Naive thymus-derived CD8-positive, alpha-beta T cell (primary cell): ENCODE measurements at places on chromosomes 2 and 18.

DNA sequence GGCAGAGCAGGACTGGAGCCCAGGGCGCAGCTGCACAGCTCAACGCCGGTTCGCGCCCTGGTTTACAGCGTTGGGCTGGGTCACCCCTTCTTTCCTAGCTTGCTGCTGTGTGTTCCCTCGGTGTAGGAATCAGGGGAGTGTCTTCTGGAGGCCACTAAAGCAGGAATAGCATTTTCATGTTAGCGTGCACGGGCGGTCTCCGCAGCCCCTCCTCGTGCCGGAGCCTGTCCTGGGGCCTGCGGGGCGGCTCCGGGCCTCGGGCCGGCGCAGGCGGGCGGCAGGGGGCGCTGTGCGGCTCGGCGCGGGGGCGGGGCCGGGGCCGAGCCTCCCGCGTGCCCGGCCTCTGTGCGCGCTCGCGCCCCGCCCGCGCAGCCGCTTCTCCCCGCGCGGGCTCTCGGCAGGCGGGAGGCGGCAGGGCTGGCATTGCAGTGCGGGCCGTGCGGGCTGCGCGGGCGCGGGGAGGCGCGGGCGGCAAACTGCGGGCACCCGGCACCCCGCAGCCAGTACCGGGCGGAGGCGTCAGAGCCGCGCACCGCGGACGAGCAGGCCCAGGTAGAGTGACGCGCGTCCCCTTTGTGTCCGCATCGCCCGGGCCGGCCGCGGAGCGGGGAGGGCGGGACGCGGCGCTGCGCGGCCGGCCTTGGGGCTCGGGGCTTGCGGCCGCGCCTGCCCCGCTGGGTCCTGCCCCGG, at the start of gene RNF144A:
RNF144A (plus strand) TSS at position 342 of the 690 bp plus-strand sequence. CDS start 79,515 bp downstream, outside the sequence.
- peaks cover 73% of the 10 kb centered on the region for H3K4me1 ChIP-seq
- H3K27me3 ChIP-seq = no peaks in the 10 kb centered on the region
- peak; percentile 74 for DNase-seq
- peak within 1 kb of the TSS; percentile 69 for H3K27ac ChIP-seq
- peaks cover 2% of the 10 kb centered on the region for H3K36me3 ChIP-seq

- no peak overlapping the region for H3K27ac ChIP-seq
- H3K4me3 ChIP-seq = no peak overlapping the region
- no peak for DNase-seq
- H3K27me3 ChIP-seq = no peaks in the 10 kb centered on the region
- peaks cover 32% of the 10 kb centered on the region for H3K36me3 ChIP-seq
These were observed 23.6 kb downstream of the SUCLG1 start for GRCh38 chr2:84435345-84436025.

GRCh38 chr18:49015886-49016647, 65.3 kb upstream of the SMAD7 start:
- H3K36me3 ChIP-seq = no peaks in the 10 kb centered on the region
- H3K27ac ChIP-seq = no peak overlapping the region
- no peak for DNase-seq
- H3K4me3 ChIP-seq = no peak overlapping the region
- no peaks in the 10 kb centered on the region for H3K4me1 ChIP-seq

DNA sequence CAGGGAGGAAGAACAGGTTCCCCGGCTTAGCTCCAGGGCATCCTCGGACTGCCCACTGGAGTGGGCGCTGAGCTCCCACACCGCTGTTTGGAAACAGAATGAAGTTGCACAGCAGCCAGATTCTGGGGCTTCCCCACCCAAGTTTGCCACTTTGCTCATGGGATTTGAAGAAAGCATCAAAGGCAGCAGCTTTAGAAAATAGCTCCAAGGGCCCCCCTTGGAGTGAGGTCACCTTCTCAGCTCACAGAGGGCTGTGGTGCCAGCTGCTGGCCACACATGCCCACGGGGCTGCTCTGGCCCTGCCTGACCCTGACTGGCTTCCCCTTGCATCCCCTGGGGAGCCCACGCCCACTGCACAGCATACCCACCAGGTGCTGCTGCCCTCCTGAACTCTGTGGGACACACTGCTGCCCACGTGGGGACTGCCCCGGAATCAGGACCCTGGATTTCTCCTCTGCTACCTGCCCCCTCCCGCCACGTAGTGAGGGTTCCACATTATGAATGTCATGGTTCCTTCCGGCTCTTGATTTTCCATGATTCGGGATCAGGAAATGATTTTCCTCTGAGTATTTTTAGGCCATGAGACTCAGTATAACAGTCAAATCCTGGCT, 70.3 kb downstream of the TGOLN2 start:
- H3K27ac ChIP-seq = no peak overlapping the region
- no peak overlapping the region for H3K4me3 ChIP-seq
- no peaks in the 10 kb centered on the region for H3K27me3 ChIP-seq
- no peaks in the 10 kb centered on the region for H3K36me3 ChIP-seq
- H3K4me1 ChIP-seq = no peaks in the 10 kb centered on the region
- DNase-seq = no peak

GRCh38 chr2:218271487-218271797, 1.1 kb downstream of the PNKD start:
- peak overlapping the region; percentile 93 for H3K4me3 ChIP-seq
- H3K4me1 ChIP-seq = peaks cover 54% of the 10 kb centered on the region
- DNase-seq = no peak
- peaks cover 10% of the 10 kb centered on the region for H3K36me3 ChIP-seq

DNA sequence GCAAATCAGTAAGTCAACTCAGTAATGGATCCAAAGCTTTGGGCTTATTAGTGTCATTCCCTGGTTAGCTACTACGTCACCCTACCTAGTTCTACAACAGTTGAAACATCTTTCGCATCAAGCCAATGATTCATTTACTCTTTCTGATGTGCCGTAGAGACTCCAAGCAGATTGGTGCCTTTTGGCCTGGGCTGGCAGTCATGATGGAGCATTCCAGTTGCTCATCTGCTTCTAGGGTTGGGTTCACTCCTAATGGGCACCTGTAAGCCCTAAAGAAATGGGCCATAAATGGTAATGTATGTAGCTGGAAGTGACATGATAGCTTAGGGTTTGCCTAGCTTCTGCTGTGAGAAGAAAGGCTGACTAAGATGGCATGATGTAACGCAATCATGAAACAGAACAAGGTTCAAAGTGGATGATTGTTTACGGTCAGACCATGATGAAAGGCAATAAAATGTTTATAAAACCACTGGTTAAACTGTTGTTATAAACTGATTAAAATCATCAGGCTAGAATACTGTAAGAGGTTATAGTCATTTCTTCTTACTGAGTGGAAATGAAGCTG, 20.4 kb upstream of the CCL20 start:
- H3K27ac ChIP-seq = no peak overlapping the region
- H3K36me3 ChIP-seq = no peaks in the 10 kb centered on the region
- no peak overlapping the region for H3K4me3 ChIP-seq
- no peaks in the 10 kb centered on the region for H3K4me1 ChIP-seq

GRCh38 chr2:68052717-68053422, 9.9 kb downstream of the C1D start:
- no peaks in the 10 kb centered on the region for H3K27me3 ChIP-seq
- no peak overlapping the region for H3K4me3 ChIP-seq
- no peak for DNase-seq
- H3K27ac ChIP-seq = no peak overlapping the region

- no peaks in the 10 kb centered on the region for H3K27me3 ChIP-seq
- no peak overlapping the region for H3K27ac ChIP-seq
- no peak overlapping the region for H3K4me3 ChIP-seq
- no peaks in the 10 kb centered on the region for H3K36me3 ChIP-seq
- H3K4me1 ChIP-seq = peaks cover 11% of the 10 kb centered on the region
- DNase-seq = no peak
These were observed 142.7 kb upstream of the SLC39A10 start for GRCh38 chr2:195514365-195514764.

- H3K27ac ChIP-seq = no peak overlapping the region
- H3K36me3 ChIP-seq = no peaks in the 10 kb centered on the region
- no peak overlapping the region for H3K4me3 ChIP-seq
- H3K4me1 ChIP-seq = no peaks in the 10 kb centered on the region
These were observed 144.7 kb downstream of the COL6A3 start for GRCh38 chr2:237269138-237269875.

DNA sequence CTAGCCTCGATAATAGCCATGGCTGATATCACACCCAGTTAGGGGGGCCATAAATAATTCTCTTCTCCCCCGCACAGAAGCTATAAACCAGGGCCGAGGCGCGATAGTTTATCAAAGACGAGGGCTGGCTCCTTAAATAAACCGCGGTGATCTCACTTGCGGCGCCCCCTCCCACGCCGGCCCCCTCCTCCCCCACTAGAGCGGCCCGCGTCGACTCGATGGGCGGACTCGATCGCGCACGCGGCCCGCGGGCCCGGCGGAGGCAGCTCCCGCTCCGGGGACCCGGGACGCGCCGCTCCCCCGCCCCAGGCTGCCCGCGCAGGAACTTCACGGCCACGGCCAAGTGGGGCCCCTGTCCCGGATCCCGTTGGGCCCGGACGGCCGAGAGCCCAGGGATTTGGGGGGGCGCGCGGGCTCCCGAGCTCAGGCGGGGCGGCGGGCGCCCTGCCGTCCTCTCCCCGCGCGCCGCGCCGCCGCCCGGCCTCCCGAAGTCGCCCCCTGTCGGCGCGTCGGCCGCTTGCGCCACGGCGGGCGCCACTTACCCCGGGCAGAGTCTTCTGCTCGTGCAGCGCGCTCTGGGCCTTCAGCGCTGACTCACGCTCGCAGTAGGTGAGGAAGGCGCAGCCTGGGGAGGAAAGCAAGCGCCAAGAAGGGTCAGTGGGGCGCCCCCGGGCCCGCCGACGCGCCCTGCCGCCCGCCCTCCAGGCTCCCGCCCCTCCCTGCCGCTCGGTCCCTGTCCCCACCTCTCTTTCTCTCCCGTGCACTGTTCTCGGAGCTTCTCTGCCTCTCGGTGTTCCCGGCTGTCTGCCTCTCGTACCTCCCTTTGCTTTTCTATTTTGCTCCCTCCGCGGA, 80.4 kb downstream of the CELF4 start:
- no peak overlapping the region for H3K4me3 ChIP-seq
- peaks cover 6% of the 10 kb centered on the region for H3K36me3 ChIP-seq
- H3K27me3 ChIP-seq = peaks cover 67% of the 10 kb centered on the region
- DNase-seq = no peak
- H3K4me1 ChIP-seq = peaks cover 21% of the 10 kb centered on the region
- no peak overlapping the region for H3K27ac ChIP-seq
